ENCODE measurements at places on chromosomes 16 and 17.

GRCh38 chr17:4678448-4679026 lies 25.4 kb downstream of the PELP1 start:
- peak; percentile 44 for DNase-seq

GRCh38 chr17:34081269-34081668 lies 173.8 kb upstream of the CCL2 start:
- DNase-seq, result no peak

DNA sequence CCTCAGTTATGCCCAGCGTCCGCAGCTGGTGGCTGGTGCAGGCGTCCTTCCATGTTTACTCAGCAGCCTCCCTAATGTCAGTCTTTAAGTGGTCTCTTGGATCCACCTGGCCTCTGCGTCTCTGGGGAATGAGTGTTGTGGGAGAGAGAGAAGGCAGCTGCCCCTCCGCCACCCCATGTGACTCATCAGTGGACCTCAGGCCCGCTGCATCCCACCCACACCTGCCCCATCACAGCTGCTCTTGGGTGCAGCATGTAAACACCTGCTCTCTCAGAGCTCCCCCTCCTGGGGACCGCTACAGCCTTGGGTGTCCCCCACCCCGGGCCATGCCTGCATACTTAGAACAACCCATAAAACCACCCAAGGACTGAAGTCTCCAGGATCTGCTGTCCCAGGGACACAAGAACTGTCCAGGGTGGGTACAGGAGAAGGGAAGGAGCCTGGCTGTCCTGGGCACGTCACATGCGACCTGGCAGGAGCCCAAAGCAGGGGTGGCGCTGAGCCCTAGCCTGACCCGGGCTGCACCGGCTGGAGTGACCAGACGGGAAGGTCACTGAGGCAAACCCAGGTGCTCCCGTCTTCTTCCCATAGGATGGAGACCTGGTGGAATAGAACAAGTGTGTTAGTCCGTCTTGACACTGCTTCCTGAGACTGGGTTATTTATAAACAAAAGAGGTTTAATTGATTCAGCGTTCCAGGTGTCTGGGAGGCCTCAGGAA lies 4.2 kb downstream of the C16orf90 start:
- no peak for DNase-seq

- DNase-seq, result no peak
Observed at GRCh38 chr17:72165192-72165866, 44.5 kb downstream of the SOX9 start.

DNA sequence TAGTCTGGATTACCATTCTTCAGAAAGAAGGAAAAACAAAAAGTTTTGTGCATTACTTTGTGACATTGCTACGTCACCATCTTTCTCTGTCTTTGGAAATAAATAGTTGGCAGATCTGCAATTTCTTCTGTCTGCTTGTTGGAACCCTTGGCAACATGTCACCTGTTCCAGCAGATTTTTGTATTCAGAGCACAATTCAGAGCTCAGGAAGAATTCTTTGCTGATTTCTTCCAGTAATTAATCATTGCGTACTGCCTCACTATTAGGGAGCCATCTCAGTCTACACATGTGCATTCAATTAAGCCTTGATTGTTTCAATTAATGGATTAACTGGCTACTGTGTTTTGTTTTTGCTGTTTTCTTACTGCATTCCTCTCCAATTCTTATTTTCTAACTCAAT lies 467.2 kb downstream of the CDH8 start:
- no peak for DNase-seq

- DNase-seq, result no peak
Observed at GRCh38 chr16:10245002-10245401, 62.8 kb upstream of the GRIN2A start.

GRCh38 chr16:86283944-86284343 lies 226.4 kb upstream of the FOXF1 start:
- DNase-seq, result no peak

DNA sequence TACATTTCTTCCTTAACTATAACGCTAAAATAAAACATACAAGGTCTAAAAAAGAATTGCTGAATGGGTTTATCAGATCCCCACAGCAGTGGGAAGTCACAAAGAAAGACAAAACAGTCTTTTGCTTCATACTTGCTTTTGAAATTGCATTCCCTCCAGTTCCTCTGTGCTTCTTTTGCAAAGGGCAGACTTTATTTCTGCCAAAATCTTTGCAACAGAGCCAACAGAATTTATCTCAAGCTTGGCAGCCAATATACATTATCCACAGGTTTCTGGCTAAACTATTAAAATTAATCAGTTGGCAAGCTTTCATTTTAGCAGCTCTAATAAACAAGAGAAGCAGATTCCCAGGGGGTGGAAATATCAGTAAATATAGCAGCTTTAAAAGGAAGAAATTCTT lies 378.9 kb upstream of the CA10 start:
- no peak for DNase-seq

GRCh38 chr17:28473542-28473941 lies at the start of gene SLC13A2:
SLC13A2 (plus strand) TSS chr17:28473644; CDS start chr17:28473713, 69 bp downstream.
- DNase-seq, result peak; percentile 51

DNA sequence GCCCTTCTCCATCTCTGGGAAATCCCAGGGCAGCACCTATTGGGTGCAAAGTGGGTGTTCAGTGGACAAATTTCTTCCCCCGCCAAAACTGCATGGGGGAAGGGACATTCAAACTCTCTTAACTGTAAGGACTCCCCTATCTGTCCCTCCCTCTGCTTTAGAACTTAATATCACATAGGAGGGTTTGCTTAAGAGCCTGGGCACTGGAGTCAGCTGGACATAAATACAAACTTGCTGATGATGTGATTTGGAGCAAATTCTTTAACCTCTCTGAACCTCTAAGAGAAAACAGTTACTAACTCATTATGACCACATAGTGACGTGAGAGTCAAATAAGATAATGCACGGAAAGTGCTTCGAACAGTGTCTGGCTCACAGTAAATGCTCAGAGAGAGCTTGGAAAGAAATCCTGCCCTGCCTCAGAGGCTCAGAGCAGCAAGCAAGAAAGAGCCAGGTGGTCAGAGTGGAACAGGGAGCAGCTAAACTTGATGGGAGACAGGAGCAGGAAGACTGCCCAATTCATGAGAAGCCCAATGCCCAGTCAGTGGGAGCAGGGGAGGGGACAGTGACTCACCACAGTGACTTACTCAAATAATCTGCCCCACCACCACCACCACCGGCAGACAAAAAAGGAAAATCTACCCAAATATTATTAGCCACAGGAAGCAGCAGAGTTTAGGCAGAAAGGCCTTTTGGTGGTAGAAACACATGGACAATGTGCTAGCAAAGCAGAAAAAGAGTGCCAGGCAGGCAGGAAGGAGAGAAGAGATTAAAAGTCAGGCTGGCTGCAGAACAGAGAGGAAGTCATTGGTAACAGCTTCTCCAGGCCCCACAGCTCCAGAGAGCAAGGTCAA lies 23.9 kb upstream of the CCL1 start:
- no peak for DNase-seq

- DNase-seq, result no peak
Observed at GRCh38 chr16:51657848-51658247, 506.8 kb upstream of the SALL1 start.

DNA sequence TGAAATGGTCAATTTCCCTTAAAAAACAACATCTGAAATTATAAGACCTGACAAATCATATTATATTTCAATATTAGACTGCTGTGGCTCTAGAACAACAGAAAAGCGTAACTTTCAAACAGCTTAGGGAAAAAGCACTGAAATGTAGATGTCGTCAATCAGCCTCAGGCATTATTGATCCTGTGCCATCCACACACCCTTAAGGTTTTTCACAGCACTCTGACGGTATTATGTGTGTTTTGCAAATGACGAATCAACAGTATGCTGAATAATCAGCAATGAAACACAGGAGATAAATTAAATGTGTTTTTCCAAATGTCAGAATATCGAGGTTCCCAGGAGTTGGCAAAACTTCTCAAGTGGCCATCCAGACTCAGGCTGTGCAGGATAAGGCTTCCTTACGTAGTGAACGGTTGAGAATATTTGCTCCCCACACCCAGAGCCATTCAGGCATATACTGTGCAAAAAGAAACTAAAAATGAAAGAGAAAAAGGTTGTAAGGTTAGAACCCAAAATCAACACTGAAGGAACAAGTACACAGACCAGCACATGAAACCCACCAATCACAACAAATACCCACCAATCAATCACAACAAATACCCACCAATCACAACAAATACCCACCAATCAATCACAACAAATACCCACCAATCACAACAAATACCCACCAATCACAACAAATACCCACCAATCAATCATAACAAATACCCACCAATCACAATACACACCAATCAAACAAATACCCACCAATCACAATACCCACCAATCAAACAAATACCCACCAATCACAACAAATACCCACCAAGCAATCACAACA lies 7.7 kb upstream of the MBTPS1 start:
- no peak for DNase-seq

DNA sequence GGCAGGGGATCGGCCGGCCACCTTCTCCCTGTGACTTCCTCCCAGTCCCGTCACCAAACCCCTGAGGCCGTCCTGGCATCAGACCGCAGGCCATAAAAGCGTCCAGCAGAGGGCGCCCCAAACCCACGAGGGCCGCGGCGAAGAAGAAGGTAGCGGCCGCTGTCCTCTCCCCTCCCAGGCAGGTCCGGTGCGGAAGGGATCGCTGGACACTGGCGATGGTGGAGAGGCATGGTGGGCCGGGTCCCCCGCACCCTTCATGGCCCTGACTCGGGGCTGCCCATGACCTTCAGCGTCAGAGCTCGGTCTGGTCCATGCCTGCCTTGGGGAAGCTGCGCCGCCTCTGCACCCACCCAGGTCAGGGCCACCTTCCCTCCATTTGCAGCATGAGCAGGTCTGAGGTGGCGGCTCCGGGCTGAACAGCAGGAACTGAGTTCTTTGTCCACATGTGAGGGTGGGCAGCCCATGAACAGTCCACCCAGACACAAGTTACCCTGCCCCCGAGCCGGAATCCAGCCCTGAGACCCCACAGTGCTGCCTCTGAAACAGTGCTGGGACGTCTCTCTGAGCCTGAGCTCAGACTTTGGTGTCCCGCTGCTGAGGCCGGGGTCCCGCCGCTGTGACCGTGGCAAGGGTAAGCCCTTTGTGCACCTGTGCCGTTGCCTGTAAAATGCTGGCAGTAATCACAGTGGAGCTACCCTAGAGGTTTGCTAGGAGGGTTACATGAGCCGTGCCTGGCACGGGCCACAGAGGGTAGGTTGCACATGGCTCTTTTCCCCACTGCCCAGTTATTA lies 40.8 kb upstream of the CMIP start:
- DNase-seq, result peak; percentile 88

DNA sequence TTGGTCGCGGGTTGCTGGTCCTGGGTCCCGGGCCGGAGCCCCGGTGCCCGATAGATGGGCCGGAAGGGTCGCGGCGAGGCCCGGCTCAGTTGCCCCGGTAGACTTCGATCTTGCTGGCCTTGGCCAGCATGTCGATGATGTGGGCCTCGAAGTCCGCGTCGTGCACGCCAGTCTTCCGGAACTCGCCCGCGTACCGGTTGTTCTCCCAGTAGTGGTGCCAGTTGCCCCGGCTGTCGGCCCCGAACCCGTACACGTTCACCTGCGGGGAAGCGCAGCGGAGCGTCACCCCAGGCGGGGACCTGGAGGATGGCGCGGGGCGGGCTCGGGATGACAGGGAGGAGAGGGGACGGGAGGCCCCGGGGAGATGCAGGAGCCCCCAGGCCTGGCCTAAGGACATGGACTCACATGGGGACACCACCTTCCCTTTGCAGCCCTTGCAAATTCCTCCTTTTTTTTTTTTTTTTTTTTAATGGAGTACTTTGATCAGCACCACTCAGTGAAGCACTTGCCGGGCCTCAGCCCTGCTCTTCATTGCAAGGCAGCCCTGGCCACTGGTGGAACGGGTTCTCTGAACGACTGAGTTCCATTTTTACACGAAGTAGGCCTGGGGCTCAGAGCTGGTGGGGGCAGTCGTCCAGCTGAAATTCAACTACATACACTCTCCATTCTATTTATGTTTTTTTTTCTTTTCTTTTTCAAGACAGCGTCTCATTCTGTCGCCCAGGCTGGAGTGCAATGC lies 35.1 kb downstream of the DDX19A start:
- DNase-seq, result no peak

DNA sequence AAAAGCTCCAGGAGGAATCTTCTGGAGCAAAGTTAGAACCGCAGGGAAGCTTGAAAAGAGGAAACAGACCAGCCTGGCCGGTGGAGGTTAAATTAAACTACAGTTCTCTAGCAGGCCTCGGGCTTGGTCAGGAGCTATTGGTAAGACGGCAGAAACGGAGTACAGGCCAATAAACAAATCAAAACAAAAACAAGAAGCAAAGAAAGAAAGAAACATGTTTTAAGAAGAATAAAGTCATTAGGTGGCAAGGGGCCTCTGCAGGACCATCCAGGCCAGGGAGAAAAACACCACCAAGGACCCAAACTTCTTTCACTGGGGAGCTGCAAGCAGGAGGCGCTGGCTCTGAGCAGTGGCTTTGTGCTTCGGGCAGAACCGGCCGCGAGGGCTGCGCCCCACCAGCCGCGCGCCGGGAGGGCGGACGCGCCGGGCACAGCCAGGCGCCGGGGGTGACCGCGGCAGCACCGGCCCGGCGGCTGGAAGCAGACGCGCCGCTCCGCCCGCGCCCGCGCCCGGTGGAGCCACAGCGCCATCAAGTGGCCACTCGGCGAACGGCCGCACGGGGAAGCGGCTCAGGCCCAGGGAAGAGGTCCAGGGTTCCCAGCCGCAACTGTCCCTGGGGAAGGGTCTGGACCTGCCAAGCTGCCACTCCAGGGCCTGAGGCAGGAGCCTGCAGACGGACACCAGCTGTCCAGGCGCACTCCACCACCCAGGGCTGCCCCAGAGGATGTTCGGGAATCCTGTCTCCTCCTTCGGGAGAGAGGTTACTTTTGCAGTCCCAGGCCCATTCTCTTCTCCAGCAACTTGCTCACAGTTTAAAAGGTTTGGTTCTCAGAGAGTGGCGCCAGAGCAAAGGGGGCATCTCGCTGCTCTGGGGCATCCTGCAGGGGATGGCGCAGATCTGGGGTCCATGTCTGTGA lies 419.4 kb downstream of the SOX9 start:
- DNase-seq, result peak; percentile 82

GRCh38 chr16:24074574-24074973 lies 181.6 kb upstream of the CACNG3 start:
- no peak for DNase-seq

- DNase-seq, result no peak
Observed at GRCh38 chr16:526181-527014, 1.1 kb upstream of the CAPN15 start.

- DNase-seq, result no peak
Observed at GRCh38 chr16:55760310-55761001, 72.4 kb downstream of the CES1 start.

- DNase-seq, result no peak
Observed at GRCh38 chr17:77437017-77437416, 296.2 kb downstream of the SEC14L1 start.

DNA sequence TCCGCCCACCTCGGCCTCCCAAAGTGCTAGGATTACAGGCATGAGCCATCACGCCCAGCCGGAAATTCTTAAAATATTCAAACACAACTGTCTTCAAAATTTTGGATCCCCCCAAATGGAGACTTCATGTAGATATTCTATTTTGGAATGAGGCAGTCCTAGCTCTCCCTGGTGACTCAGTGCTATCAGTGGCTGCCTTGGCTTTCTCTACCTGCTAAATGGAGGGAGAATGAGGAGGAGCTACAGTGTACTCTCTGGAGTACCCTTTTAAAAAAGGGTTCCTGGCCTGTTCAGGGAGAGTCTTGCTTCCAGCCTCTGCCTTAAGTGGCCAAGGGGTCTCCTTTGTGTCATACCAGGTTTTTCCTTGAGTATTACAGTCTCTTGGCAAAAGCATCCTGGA lies 10.8 kb downstream of the ALKBH5 start:
- no peak for DNase-seq

Measured in T47D (cell line).